ENCODE measurements at places on chromosomes 2 and 18.

DNA sequence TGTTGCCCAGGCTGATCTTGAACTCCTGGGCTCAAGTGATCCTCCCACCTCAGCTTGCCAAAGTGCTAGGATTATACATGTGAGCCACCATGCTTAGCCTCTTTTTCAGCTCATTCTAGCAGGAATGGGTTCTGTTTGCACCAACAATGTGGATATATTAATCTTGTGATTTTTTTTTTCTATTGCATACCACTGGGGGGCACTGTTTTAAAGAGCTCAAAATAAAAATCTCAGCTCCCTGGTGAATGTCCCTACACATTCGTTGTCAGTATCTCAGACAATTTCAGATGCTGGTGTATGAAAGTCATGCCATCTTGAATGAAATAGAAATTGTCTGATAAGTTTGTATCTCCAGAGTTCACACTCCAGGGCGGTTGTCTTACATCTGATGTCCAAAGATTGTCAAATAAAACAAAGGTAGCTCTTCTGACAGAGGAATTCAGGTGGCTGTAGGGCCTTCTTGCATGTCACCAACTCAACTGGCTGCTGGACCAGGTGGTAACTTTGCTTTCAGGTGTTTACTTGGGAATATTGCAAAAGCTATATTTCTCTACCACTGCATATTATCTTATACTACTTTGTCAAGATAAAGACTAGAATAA is 3.1 kb upstream of the MATN3 start:
- peak; percentile 78 for DNase-seq

GRCh38 chr2:139631966-139632365 is 851.8 kb upstream of the NXPH2 start:
- no peak for DNase-seq

DNA sequence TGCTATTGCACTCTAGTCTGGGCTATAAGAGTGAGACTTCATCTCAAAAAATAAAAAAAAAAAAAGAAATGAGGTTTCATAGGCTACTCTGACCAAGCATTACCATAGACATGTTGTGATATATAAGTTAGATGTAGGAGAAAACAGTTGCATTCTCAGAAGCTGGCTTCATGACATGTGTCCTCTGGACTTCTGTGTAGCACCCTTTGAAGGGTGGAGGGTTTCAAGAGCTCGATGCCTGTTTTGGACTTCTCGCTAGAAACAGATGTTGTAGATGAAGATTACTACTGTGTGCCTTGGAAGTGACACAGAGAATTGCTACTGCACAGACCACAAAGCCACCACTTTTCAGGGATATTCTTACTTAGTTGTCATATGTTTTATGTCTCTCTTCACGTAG is 91.0 kb downstream of the TMEM247 start:
- DNase-seq: no peak

DNA sequence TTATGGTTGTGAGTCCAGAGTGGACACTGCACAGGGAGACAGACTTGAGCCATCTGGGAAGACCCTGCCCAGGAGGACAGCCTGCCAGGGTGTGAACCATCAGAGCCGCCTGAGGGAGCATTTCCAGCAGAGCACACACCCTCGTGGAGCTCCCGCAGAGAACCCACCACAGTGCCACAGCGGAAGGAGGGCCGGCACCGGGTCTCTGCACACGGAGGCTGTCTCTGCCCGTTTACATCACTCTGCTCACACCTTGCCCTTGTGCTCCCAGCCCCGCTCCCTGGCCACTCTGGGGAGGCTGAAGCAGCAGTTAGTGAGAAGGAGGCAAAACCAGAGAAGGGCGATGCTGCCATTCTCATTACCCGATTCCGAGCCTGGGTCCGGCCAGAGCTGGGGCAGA is 161.9 kb downstream of the KLHL29 start:
- no peak for DNase-seq

GRCh38 chr2:70087702-70088597 is 673 bp downstream of the PCBP1 start:
- peak; percentile 52 for DNase-seq

DNA sequence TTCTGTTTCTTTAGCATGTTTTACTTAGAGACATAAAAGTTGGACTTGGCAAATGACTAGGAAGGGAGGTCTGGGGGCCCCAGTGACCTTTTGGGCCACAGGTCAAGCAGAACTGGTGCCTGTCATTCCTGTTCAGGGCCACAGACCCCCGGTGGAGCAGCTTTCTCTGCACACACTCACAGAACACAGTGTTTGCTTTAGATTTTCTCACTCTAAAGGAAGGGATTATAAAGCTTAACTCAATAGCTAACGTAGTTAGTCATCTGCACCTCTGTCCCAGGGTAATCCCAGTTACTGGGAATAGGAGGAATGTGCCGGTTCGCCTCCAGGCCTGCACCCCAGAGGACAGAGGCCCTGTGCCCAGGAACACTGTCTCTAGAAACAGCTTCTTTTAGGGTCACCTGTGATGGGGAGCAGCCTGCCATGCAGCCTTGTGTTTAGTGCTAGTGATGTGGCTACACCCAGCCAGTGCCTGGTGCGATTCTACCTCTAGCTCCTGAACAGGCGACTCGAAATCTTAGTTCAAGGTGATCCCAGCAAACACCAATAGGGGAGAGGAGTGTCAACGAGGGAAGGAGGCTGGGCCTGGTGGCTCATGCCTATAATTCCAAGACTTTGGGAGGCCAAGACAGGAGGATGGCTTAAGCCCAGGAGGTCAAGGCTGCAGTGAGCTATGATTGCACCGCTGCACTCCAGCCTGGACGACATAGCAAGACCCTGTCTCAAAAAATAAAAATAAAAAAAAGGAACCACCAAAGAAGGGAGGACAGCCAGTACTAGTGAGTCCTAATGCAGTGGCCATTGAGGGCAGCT is 11.6 kb downstream of the SPATA3 start:
- DNase-seq: no peak

GRCh38 chr18:50933684-50934083 is 34.2 kb upstream of the ELAC1 start:
- no peak for DNase-seq

GRCh38 chr2:98778741-98779483 is 48.0 kb upstream of the MGAT4A start:
- no peak for DNase-seq

DNA sequence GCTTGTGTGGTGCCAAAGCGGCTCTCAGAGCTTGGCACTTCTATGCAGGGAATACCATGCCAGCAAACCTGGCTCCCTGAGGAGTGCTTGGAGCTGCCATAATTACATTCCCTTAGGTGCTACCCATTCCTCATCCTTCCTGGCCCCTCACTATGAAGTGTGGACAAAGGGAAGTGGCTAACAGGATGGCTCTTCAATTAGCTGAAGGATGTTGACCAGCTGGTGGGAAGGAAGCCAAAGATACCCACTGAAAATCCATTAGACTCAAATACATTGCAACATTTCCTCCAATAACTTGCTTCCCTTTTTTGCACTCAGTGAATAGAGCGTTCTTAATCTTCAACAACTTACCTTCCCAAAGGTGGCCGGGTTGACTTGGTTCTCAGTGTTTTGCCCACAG is 8.5 kb downstream of the RFX8 start:
- no peak for DNase-seq

GRCh38 chr2:239353692-239354091 is 47.1 kb downstream of the HDAC4 start:
- DNase-seq: no peak

GRCh38 chr2:69733342-69734034 is 8.4 kb upstream of the ANXA4 start:
- DNase-seq: no peak

DNA sequence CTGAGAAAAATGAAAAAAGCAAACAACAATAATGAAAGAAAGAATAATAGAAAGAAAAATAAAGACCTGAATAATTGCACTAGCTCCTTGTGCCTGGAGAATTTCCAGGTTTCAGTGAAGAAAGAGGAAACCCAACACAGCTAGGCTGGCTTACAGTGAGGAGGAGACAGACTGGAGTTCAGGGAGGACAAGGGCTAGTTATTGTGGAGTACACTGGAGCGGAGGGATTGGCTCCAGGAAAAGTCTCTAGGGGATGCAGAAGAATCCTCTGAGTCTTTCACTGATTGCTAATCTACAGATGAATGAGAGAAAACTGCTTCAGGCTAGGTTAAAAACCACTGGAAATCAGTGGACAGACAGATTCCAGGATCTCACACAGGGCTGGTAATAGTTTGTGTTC is 163.6 kb upstream of the RBMS1 start:
- DNase-seq: peak; percentile 81

DNA sequence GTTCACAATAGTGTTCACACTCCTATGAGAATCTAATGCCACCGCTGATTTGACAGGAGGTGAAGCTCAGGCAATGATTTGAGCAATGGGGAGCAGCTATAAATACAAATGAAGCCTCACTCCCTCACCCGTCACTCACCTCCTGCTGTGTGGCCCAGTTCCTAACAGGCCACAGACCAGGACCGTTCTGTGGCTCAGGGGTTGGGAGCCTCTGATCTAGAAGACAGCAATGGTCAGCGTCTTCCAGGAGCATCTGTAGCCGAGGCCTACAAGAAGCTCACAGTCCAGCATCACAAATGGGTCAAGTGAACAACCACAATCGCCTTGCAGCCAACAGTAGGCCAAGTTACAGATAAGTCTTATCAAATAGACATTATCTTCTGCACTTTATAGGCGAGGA is 110.0 kb upstream of the SLC66A3 start:
- no peak for DNase-seq

DNA sequence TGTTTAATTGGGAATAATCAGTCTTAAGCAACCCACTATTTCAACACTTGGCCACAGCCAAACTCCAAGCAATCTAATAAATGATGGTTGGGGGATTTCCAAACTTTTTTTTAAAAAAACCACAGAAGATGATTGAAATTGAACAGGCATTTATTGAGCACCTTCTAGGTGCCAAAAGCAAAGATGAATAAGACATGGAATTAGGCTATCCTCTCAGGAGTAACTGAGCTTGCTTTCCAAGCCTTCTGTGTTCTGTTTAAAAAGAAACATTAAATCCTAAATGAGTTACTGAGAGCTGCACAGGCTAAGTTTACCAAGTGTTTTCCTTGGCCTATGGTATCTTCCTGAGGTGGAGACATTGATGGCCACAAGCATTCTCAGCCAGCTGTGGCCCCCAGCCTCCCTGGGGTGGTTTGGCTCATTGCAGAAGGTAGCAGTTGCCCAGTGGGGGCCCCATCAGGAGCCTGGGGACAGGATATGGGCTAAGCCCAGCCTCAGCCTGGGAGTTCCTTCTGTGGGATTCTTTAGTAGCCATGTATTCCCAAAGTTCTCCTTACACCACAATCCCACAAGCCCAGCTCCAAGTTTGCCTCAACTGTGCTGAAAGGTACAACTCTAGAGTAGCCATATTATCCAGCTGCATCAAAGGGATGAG is 174.3 kb downstream of the C1D start:
- DNase-seq: peak; percentile 50

DNA sequence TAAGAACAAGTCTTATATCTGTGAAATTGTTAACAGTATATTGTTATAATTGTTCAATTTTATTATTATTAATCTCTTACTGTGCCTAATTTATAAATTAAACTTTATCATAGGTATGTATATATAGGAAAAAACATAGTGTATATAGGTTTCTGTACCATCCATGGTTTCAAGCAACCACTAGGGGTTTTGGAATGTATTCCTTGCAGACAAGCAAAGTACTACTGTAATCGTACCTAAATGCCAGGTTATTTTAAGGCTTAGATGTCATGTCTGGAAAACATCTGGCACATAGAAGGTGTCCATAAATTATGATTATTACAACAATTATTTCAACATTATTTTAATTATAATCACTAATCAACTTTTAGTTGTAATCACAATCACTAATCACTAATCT is 8.4 kb downstream of the ITSN2 start:
- no peak for DNase-seq

DNA sequence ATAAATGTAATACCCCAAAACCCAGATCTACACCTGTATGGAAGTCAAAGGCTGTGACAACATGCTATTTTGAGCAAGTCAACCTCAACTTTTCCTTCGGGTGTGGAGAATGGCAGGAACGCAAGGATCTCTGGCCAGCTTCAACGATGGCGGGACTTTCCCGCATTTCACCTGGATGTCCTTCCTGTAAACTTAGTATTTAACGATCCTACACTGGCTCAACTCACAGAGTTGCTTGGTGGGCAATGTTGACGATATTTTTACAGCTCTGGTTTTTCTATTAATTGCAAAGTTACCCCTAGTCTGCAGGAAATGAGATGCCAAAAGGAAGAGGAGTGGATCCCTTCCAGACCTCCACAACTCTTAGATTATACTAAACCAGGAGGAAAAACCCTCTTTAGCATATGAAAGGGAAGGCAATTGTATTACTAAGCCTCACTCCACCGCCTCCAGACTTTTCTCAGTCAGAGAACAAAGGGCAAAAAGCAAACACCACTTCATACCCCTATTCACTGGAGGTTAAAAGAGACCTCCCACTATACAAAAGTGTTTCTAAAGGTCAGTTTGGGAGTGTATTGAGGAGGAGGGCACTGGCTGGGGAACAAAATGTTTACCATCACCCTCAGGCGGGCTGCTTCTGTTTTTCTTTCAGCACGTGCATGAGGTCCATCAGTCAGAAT is 56.5 kb upstream of the ACVR1 start:
- no peak for DNase-seq

DNA sequence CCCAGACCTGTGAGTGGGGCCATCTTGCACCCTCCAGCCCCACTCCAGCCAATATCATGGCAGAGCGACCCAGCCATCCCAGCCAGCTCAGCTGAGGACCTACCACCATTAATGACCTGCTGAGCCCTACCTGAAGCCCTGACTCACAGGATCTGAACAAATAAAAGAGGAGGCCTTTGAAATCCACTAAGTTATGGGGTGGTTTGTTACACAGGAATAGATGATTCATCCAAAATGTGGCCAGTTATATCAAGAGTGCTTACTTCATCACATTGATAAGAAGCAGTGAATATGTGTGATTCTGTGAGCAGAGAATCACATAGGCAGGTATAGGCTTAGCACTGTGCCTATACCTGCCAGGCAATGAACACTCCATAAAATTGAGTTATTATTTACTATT is 34.7 kb upstream of the FAM124B start:
- no peak for DNase-seq

GRCh38 chr2:37753758-37754157 is 82.3 kb upstream of the CDC42EP3 start:
- DNase-seq: no peak

GRCh38 chr18:35106845-35107148 is 65.6 kb downstream of the MAPRE2 start:
- DNase-seq: no peak

DNA sequence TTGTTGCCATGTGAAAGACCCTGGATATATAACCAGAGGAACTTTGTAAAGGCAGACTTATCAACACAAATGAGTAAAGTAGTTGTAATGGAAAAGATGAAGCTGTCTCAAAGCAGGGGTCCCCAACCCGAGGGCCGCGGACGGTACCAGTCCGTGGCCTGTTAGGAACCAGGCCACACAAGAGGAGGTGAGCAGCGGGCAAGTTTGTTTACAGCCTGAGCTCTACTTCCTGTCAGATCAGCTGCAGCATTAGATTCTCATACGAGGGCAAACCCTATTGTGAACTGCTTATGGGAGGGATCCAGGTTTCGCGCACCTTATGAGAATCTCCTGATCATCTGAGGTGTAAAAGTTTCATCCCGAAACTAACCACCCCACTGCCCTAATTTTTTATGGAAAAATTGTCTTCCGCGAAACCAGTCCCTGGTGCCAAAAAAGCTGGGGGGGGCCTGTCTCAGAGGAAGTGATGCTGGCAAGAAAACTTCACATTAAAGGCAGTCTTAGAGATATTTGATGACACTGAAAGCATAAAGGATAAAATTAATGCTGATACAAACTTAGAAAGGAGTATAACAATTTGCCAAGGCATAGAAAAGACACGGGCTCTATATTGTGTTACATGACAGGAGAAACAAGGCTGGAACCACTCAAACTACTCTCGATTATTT is 57.5 kb upstream of the MSTN start:
- no peak for DNase-seq

GRCh38 chr2:42336361-42336965 is 24.6 kb downstream of the COX7A2L start:
- DNase-seq: no peak

All from fibroblast of the aortic adventitia (primary cell).